ENCODE measurements at places on chromosomes 13 and 19.

GRCh38 chr13:36769126-36769525 is 49.9 kb upstream of the RFXAP start:
- no peak for DNase-seq

- DNase-seq, result no peak
These were observed 21.4 kb downstream of the CEBPG start for GRCh38 chr19:33394723-33395560.

- no peak for DNase-seq
These were observed 813 bp downstream of the ZNF562 start for GRCh38 chr19:9673912-9674662.

DNA sequence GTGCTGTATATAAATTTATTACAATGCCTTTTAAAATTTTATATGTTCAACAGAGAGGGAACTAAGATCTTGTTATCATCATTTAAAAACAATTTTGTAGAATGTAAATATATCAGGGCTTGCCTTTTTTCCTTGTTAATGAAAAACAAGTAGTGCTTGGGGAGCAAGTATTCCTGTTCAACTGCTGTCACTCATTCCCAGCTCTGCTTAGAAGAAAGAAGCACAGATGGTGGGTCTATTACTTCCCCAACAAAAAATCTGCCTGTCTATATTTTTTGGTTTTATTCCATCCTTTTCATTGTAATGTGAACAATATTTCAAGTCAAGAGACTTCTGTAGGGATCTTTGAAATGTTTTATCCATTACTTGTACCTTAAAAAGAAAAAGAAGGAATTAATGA is 503.9 kb downstream of the GPC5 start:
- no peak for DNase-seq

- DNase-seq, result no peak
These were observed 43.0 kb upstream of the HNRNPA1L2 start for GRCh38 chr13:52599037-52599847.

DNA sequence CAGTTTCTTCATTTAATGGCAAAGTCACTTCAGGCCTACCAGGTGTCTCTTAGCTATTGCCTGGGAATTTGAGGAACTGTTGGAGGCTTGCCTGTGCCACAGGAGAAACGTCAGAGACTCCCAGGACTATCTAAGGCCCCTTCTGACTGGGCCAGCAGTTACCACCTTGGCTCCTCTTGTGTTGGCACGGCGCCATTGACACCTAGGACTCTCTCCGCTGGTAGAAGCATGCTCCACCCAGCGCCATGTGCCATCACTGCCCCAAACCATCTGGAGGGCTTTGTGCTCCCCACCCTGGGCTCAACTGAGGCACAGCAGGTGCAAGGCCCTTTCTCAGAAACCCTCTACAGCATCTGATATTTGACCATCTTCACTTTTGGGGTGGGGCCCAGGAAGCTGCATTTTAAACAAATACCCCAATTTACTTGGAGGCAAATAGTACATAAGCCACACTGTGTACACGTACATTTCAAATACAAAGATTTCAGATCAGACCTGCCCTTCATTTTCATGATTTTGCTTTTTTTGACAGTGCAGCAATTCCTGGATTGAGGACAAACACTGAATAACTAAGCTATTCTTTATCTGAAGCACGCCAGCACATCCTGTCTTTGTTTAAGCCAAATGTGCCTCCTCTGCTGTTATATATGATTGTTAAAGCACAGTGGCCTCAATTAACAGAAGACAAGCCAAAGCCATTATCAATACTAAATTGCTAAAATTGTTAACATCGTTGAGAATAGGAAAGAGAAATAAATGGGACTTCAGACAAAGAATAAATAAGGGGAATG is 59.9 kb upstream of the TPP2 start:
- DNase-seq, result no peak

DNA sequence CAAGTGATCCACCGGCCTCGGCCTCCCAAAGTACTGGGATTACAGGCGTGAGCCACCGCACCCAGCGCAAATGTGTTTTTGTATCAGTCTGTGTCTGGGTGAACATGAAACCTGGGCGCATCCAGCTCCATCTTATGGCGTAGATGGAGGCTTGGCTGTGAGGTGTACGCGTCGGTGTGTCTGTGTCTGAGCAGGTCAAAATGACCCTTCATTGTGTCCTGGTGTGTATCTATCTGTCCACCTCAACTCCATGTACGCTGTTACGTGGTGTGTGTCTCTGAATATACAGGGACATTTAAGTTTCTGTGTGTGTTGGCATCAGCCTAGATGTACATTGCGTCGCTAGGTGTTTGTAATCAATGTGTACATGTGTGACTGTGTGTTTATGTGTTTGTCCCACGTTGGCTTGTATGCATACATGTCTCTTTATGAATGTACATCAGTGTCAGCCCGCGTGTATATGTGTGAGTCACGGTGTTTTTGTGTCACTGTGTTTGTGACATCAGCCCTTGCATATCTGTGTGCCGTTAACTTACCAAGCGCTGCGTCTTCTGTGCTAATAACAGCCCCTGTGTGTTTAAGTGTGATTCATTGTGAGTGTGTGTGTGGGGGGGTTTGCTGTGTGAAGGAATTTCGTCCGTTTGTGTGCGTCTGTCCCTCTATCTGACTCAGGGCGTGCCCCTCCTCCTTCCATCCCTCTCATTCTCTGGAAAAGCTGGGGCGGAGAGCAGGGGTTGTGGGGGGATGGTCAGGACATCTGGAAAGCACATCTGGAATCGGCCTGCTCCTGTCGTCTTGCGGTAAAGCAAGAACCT is 6.4 kb downstream of the AXL start:
- DNase-seq, result no peak

GRCh38 chr19:11942843-11943108 is 17.9 kb downstream of the ZNF700 start:
- no peak for DNase-seq

GRCh38 chr13:107258599-107259187 is 690.8 kb upstream of the ARGLU1 start:
- DNase-seq, result no peak

DNA sequence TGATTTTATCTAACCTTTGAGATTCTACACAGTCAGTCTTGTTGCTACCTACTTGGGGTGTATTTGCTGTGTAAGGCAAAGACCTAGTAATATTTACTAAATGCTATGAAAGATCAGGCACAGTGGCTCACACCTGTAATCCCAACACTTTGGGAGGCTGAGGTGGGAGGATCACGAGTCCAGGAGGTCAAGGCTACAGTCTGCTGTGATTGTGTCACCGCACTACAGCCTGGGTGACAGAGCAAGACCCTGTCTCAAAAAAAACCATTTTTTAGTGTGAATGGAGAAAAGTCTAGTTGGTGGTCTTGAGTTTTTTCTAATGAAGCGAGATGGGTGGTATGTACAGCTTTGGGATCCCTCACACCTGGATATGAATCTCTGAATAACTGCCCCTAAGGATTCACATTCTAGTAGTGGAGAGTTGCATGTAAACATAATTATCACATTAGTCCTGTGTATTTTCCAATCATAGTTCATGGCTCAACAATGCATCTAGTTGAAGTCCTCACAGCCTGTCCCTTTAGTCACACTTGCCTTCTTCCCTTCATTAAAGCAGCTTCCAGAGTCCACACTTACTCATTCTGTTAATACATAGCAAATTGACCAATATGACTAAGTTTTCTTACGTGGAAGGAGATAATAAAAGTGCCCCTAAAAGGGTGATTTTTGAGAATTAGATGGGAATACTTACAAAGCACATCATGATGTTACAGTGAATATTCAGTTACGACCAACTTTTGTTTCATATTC is 7.5 kb downstream of the RPL21 start:
- no peak for DNase-seq

GRCh38 chr13:112726016-112726767 is 36.4 kb downstream of the ATP11A start:
- DNase-seq, result no peak

- DNase-seq, result no peak
These were observed 131.9 kb upstream of the FNDC3A start for GRCh38 chr13:48843630-48844380.

- DNase-seq, result no peak
These were observed 24.5 kb downstream of the MBNL2 start for GRCh38 chr13:97246596-97247158.

DNA sequence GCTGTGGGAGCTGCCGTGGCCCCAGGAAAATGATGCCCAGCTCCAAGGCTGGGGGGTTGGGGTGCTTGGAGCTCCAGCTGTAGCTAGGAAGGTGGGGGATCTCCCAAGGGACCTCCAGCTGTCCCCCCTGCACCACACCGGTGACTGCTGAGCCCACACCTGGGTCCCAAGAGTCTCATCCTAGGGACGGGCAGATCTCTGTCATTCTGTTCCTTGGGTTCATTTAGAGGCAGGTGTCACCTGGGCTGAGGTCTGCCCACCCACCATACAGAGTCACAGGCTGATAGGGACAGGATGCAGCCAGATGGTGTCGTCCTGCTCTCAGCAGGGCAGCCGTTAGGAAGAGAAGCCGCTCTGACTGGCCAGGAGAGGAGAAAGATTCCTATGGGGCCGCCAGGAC is 5.3 kb downstream of the F2RL3 start:
- DNase-seq, result no peak

DNA sequence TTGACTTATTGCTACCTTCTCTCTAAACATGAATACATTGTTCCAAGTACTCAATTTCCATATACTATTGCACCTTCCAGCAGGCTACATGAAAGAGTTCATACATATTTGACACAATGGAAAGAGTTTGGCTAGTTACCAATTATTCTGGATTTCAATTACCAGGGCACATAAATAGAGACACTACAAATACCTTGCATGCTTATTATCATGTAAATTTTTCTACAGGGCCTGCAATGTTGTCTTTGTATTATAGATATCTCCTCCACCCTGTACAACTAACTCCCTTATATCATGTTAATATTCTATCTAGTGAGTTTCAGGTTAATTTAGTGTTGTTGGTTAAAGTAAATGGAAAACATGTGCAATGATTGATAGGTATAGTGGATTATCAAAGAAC is 540.7 kb upstream of the SLITRK5 start:
- DNase-seq, result no peak

DNA sequence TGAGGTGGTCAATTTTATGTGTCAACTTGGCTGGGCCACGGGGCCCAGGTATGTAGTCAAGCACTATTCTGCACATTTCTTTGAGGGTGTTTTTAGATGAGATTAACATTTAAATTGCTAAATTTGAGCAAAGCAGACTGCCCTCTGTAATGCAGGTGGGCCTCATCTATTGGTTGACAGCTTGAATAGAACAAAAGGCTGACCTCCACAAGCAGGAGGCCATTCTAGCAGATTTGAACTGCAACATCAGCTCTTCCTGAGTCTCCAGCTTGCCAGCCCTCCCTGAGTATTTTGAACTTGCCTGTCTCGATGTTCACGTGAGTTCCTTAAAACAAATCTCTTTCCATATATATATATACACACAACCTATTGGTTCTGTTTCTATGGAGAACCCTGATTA is 134.8 kb downstream of the DCLK1 start:
- no peak for DNase-seq

DNA sequence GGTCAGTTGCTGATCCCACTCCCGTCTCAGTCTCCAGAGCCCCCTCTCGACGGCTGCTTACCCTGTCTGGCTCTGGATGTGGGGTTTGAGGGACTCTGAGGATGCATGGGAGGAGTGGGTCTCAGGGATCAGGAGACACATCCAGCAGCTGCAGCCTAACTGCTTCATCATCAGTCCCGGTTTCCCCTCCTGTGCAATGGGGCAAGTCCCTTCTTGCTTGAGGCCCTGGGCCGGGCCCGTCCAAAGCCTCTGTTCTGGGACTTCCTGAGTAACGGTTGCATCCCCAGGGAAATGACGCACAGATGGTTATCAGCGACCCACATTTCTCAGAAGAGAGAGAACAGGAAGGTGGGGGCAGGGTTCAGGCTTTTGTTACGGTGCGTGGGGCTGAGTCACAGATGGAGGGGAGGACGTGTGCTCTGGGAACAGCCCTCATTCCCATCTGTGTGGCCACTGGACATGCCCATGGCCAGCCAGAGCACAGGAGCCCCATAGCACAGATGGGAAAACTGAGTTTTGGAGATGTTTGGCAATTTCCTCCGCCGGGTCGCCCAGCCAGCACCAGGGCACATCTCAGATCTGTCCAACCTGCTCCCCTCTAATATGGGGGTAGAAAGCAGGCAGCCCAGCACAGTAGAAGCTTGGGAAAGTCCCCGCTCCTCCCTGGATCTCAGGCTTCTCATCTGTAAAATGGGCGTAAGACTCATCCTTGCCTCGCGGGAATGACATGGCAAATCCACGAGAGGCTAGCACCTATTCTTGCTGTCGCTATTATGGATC is 19.3 kb downstream of the GNA15 start:
- peak; percentile 82 for DNase-seq

GRCh38 chr13:59261928-59262488 is 901.7 kb downstream of the DIAPH3 start:
- no peak for DNase-seq

DNA sequence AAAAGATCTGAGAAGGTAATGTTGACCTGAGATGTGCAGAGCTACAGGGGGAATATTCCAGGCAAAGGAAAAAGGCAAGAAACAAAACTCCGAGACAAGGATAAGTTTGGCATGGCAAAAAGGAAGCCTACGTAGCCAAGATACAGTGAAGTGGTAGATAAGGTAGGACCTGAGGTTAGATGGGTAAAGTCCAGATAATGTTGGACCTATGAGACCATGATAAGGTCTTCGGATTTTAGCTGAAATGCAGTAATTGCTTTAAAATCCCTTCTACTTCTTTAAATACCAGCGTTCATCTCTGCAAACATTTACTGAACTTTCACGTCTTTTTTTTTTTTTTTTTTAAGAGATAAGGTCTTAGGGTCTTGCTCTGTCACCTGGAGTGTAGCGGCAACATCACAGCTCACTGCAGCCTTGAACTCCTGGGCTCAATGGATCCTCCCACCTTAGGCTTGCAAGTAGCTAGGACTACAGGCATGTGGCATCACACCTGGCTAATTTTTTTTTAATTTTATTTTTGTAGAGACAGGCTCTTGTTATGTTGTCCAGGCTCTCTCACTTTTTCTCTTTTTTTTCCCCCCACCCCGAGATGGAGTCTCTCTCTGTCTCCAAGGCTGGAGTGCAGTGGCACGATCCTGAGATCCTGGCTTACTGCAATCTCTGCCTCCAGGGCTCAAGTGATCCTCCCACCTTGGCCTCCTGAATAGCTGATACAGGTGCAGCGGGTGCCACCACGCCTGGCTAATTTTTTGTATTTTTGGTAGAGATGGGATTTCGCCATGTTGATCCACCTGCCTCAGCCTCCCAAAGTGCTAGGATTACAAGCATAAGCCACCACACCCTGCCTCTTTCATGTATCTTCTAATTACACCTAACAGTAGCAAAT is 4.2 kb upstream of the WBP4 start:
- no peak for DNase-seq

DNA sequence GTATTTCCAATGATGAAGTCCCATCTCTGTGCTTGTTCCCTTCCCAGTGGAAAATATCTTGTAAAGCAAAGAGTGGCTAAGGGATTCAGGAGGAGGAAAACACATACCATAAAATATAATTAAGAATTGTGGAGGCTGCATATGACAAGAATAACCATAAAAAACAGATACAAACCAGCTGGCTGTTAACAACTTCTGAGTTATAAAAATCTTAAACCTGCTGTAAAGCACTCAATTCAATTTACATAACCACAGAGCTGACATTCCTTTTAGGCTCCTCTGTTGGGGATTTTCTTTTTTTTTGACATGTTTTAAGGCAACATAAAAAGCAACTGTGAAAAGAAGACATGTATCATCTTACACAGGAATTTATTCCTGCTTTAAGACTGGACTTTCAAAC is 207.6 kb downstream of the DACH1 start:
- no peak for DNase-seq

GRCh38 chr19:8069096-8069973 is 16.8 kb downstream of the CCL25 start:
- DNase-seq, result no peak

GRCh38 chr13:31878955-31879354 is 139.6 kb downstream of the RXFP2 start:
- no peak for DNase-seq

GRCh38 chr13:51324714-51325420 is 14.6 kb upstream of the SERPINE3 start:
- DNase-seq, result no peak

All from T-helper 17 cell (primary cell).